Stimulated activated CD8-positive, alpha-beta memory T cell treated with anti-CD3 and anti-CD28 coated beads, Interleukin-15, amount 100 ng/mL, for 4 hours (primary cell): ENCODE measurements at places on chromosomes 7 and 10.

DNA sequence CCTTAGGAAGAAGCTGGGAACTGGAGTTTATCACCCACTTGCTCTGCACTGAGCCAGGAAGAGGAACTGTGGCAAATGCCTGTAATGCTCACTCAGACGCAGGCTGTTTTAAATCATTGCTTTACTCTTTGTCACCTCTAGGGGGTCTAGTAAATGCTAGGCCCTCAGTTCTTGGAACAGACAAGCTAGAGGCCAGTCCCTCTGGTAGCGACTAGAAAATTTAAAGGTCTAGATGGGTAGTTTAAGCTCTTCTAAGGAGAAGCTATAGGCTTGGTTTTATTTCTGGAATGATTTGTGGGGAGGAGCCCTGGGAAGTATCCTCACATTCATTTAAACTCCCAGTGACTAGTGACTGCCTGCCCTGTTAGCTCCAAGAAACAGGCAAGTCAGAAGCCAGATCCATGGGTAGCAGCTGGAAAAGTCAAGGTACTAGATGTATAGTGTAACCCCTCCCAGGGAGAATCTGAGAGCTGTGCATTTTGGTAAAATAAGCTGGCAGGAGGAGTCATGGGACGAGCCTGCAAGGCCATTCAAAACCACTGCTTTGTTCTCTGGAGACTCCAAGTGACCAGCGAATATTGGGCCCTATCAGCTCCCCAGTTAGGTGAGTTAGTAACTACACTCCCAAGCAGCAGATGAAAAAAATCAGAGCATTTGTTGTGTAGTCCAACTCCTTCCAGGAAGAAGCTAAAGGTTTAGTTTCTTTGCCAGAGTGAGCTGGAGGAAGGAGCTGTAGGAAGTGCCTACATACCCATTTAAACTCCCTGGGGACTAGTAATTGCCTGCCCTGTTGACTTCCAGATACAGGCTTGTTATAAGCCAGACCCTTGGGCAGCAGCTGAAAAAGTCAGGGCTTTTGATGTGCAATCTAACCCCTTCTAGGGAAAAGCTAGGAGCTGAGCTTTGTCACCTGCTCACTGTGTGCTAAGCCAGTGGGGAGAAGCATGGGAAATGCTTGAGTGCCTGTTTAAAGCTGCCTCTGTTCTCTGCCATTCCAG is 68.9 kb downstream of the DYNC1I1 start:
- DNase-seq: no peak

DNA sequence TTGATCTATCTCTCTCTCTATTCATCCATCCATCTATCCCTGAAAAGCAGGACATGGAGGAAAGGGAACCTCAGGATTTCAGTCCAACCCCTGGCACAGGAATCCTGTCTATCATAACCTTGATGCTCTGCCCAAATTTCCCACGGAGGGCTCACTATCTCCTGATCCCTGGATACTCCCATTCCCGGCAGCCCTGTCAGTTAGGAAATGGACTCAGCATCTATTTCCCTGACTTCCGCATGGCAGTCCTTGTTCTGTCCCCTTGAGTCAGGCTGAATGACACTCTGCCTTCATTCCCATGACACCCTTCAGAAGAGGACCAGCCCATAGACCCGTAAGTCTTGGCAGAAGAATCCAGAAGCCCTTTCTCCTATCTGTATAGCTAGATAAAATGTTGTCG is 77.7 kb downstream of the VWA2 start:
- DNase-seq: no peak

GRCh38 chr10:98055841-98056516 is 25.6 kb upstream of the CRTAC1 start:
- no peak for DNase-seq

- no peak for DNase-seq
These were observed 91.6 kb downstream of the DNMBP start for GRCh38 chr10:99917963-99918825.

DNA sequence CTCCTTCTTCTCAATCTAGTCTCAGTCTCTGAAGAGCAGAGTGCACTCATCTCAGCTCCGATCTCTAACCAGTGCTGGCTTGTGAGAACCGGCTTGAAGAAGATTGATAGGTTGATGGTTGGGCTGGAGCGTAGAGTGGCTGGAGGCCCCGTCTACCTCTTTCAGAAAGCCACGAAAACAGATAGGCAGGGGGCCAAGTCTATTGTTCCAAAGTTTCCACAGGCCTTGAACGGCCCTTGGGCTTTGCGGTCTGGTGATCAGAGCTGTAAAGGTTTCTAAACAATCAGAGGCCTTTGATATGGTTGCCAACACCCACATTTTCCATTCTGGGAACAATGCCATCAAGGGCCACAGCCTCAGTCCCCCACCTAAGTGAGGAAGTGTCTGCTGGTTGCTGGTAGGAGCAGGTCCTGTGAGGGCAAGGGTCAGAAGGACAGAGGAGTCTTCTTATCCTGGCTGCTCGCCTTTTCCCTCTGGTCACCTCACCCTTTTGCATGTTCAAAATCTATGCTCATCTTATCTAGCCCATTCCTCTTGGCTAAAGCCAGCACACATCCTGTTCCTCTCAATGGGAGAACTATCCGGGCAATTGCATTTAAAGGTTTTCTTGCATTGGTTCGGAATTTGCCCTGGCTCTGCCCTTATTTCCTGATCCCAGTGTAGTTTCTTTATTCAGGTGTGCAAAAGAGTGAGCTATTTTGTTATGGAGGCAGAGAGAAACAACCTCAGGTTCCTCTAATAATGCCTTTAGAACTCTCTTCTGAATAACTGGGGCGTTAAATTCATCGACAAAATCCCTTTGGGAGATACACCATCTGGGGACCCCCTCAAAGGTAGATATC is 70.3 kb upstream of the KMT2E start:
- peak; percentile 31 for DNase-seq

- DNase-seq: no peak
These were observed 38.0 kb upstream of the GNA12 start for GRCh38 chr7:2882111-2882510.

- DNase-seq: no peak
These were observed 584 bp upstream of the ZMIZ1 start for GRCh38 chr10:79068203-79068561.

DNA sequence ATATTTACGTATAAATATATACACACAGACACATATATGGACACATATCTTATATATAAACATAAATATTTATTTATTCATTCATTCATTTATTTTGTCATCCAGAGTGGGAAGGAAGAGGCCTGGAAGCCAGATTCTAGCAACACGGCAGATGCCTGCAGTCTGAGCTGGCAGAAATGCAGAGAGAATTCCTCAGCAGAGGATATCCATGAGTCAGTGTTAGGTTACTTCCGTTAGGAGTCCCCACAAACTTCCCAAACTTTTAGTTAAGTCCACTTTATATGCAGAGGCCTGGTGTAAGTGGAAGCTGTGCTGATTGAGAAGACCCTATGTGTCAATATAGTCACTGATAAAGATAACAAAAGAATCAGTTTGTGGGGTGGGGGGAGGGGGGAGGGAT is 89.6 kb downstream of the PPP1R17 start:
- DNase-seq: no peak

- peak; percentile 87 for DNase-seq
These were observed 843 bp upstream of the GATA3 start for GRCh38 chr10:8053446-8054243.

GRCh38 chr10:70795613-70796012 is 10.4 kb upstream of the TBATA start:
- no peak for DNase-seq

- DNase-seq: no peak
These were observed 19.6 kb upstream of the AMZ1 start for GRCh38 chr7:2668401-2668800.

DNA sequence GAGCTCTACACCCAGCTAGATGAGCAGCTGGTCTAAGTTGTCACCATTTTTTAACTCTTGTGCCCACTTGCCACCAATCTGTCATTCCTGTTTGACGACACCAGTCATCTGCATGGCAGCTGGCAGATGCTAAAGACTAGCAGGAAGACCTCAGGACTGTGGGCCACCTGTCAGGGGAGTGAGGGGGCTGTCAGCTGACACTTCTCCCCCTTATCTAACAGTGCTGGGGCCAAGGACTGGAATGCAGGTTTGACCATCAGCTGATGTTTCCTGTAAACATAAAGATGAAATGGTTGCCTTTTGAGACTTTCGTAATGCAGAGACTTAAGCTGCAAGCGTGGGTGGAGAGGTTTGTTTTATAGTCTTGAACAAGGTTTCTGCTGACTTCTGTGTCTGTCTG is 93.5 kb downstream of the WNT2 start:
- no peak for DNase-seq

- no peak for DNase-seq
These were observed 74.3 kb upstream of the PCBD1 start for GRCh38 chr10:70962686-70963085.

GRCh38 chr10:48501226-48501625 is 103.6 kb downstream of the ARHGAP22 start:
- no peak for DNase-seq

DNA sequence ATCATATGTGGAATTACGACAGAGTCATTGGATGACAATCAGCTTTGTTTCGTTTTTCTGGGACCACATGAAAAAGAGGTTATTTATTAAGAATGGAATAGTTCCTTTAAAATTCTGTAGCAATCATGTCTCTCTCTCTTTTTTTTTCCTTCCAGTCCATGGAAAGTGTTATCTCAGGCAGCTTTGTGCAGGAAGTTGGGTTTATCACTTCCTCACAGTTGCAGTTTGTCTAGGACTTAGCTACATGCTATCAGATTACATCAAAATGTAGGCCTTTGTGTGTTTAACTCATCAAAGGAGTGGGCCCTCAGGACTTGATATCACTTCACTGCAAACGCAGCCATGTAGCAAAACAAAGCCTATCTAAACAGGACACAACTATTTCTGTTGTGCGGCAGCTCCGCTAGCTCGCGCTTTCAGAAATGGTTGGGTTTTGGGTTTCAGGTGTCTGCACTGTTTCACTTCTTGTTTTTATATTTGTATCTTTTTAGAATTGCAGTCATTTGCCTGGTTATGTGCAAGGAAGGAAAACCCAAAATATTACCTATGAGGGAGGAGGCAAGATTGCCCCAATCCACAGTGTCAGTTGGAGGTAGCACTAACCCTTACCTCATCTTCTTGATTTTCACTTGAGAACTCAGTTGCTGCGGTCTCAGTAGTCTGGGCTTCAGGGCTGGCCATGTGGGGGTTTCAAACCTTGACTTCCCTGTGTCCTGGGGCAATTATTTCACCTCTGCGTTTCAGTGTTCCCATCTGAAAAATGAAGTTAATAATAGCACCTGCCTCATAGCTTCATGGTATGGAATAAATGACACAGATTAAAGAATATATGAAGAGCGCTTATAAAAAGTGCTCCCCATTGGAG is 66.7 kb downstream of the HHEX start:
- DNase-seq: no peak

- DNase-seq: no peak
These were observed 210.5 kb downstream of the ETV1 start for GRCh38 chr7:13778967-13779366.

DNA sequence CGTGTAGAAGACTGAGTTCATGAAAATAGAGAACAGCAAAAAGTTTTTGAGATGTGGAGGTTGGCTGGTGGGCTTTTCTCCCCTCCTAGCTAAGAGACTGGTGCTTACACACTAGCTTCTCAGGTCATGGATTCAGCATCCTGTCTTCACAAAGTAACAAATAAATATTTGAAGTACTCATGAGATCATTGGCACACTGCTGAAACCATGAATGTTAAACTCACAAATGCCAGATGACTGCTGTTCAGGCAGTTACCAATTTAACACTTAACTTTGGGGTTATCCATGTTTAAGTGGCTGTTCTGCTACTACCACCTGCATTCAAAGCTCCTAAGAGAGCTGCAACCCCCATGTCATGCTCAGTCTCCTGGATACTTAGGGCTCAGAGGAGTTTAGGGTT is 119.0 kb upstream of the BET1 start:
- DNase-seq: no peak

DNA sequence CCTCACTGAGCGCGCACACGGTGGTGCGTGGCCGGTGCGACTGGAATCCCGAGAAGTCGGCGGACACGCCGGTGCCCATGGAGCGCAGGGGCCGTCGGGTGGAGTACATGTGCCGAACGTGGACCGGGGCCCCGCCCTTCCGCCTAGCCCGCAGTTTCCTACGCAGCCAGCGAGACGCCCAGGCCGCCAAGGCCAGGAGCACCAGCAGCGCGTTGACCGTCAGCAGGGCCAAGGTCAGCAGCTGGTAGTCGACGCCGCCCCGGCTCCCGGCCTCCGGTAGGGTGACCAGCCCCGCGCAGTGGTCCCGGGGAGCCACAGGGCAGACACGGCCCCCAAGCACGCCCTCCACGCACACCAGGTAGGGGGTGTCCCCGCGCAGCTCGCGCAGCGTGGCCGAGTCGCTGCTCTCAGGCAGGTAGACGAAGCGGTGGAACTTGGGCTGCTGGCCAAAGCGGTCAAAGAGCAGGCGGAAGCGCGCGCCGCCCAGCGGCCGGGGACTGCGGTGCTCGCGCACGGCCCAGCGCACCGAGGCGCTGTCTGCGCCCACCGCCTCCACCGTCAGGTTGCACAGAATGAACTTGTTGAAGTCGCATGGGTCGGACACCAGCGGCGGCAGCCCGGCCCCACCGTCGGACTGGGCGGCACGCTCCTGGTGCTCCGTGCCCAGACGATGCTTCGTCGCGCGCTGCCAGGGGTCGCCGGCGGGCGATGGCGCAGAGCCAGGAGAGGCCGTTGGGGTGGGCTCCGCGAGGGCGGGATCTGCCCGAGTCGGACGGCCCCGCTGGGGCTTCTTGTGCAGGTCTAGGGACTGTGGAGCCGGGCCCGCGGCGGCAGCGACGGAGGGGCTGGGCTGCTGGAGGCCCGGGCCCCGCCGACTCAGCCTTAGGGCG is 2.2 kb downstream of the TRIL start:
- DNase-seq: no peak

- DNase-seq: no peak
These were observed 46.4 kb upstream of the ATRNL1 start for GRCh38 chr10:115046686-115047236.

- DNase-seq: no peak
These were observed 46.6 kb downstream of the BPGM start for GRCh38 chr7:134693256-134693655.

GRCh38 chr10:75911426-75911825 is 480.0 kb downstream of the LRMDA start:
- no peak for DNase-seq

DNA sequence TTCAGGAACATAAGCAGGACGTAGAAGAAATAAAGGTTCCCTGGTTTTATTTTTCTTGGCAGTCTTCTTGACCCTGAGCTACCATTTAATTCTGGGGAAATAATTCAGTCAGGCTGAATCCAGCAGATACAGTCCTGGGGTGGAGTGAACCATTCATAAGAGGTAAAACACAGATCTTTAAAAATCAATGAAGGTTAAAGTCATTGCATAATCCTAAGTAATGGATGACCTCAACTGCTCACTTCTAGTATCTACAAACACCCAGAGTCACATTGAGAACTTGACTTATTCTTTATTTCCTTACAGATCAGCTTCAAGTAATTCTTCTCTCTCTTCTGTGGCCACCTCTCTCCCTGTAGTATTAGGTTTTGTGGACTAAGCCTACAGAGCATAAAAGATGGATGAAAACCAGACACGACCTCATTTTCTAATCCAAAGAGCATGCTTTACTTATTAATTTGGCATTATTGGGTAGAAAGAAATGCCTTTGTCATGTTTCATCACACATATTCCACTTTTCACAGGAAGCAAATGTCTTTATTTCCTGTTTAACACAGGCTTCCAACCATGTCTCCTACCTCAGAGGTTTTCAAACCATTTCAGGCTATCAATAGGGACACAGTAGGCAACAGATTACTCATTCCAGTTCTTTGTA is 182.3 kb upstream of the IMMP2L start:
- no peak for DNase-seq
